ENCODE measurements at places on chromosomes 7 and 10.

GRCh38 chr7:41189866-41190265 is 513.0 kb downstream of the INHBA start:
- DNase-seq, result no peak

DNA sequence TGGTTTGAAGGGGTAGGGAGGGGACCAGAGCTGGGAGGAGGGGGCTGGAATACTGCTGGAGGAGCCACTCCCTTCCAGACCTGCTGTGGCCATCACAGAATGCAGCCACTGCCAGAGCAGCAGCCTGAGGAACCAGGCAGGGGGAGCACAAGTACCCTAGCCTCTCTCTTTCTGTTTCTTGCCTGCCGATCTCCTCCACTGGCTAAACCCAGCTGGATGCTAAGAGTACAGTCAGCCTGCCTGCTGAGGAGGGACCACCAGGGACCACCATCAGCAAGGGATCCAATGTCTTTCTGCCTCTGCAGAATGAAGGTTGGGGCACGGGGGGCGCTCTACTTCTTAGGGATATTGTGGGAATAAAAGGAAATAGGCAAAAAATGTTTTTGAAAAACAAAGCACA is 4.7 kb downstream of the BLVRA start:
- DNase-seq, result no peak

DNA sequence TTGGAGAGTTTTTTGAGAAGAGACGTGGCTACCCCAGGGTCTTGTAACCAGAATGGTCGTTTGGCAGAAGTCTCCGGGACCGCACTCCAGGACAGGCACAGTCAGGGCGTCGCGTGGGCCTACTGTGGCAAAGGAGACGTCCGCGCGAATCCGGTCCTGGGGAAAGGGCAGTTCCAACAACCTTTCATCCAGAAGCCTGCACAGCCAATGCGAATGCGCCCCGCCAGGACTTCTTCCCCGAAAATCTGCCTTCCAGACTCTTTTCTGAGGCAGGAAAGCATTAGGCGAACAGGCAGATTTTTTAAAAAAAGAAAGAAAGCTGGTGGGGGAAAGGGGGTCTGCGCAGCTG is 2.0 kb downstream of the HPSE2 start:
- DNase-seq, result no peak

GRCh38 chr7:1055491-1055955 is 11.2 kb downstream of the GPR146 start:
- no peak for DNase-seq

- no peak for DNase-seq
Observed at GRCh38 chr7:100793806-100794660, 33.3 kb downstream of the EPHB4 start.

DNA sequence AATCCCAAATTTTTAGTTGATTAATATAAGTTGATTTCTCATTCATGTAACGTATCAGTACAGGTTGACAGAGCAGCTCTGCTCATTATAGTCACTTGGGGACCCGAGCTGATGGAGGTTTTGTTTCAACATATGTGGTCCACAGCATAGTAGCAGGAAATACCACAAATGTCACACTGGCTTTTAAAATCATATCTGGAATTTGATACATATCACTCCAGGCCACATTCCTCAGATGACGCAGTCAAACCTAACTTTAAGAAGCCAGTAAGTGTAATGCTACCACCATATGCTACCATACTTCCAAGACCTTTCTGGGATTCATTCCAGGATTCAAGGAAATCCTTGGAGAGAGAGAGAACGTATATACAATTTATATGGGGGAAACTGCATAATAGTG is 156.3 kb downstream of the PHF14 start:
- no peak for DNase-seq

DNA sequence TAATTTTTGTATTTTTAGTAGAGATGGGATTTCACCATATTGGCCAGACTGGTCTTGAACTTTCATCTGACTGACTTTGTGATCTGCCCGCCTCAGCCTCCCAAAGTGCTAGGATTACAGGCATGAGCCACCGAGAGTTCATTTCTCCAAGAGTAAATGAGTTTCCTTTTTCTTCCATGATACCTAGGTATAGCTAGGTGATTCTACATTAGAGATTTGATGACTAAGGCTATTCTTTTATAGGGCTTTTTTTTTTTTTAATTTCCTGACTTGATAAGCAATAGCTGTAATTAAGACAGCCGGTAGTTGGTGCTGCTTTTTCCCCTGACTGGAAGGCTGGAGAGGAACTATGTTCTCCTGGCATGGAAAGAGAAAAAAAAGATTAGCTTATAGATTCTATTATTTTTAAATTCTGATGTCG is 3.3 kb downstream of the PTPN12 start:
- no peak for DNase-seq

DNA sequence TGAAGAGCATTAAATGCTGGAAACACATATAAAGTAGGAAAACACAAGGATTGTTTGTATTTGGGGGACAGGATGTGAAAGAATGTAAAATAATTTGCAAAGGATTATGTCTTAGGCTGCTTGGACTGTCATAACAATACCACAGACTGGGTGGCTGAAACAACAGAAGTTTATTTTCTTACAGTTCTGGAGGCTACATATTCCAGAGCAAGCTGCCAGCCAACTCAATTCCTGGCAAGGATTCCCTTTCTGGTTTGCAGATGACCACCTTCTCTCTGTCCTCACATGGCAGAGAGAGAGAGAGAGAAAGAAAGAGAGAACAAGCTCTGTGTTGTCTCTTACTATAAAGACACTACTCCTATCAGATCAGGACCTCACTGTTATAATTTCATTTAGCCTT is 8.8 kb upstream of the LAMB4 start:
- no peak for DNase-seq

GRCh38 chr7:151895008-151895630 is 18.2 kb upstream of the PRKAG2 start:
- no peak for DNase-seq

DNA sequence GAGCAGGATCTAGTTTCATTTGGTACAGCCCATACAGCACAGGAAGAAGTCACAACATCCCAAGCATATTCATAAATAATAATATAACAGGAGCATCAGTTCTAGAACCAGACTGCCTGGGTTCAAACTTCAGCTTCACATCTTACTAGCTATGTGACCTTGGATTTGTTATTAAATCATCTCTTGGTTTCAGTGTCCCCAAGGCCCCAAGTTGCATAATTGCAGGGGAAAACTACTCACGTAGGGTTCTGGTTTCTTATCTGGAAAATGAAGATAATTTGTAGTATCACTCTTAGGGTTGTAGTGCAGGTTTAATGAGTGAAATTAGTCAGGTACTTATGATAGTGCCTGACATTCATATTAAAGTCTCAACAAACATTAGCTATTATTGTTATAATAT is 5.5 kb upstream of the IQUB start:
- no peak for DNase-seq

- DNase-seq, result no peak
Observed at GRCh38 chr10:26861205-26861998, 644 bp upstream of the ABI1 start.

DNA sequence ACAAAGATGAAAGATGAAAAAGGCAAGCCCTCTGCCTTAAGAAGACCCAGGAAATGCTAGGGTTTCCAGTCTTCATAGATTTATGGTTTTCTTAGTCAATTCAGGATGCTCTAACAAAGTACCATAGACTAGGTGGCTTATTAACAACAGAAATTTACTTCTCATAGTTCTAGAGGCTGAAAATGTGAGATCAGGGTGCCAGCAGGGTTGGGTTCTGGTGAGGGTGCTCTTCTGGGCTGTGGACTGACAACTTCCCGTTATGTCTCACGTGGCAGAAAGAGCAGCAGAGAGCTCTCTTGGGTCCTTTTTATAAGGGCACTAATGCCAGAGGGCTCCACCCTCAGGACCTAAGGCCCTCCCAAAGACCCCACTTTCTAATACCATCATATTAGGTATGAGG is 23.7 kb downstream of the ELMO1 start:
- no peak for DNase-seq

DNA sequence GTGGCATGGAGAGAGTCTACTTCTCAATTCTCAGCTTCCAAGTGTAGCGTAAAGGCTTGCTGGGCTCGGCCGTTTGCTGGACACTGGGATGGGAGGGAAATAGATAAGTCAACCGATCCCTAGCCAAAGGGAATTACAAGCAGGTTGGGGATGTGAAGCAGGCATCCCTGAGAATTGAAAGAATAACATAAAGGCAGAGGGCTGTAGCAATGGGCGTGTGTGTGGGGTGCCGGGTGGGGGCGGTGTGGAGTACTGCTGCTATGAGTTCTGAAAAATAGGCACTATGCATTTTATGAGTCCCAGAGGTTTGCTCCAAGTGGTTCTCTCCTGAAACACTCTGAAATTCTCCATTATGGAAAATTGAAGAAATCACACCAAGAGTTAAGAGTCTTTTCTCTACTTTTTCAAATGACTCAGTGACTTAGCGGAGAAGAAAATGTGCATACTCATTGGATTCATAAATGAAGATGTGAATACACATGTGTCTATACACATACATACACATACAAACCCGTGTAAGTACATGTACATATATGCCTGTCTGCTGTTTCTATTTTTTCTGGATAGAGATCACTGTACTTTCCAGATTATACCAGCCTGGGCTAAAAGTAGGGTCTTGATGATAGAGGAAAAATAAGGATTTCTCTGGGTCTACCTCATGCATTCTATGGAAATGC is 65.4 kb downstream of the ADRA2A start:
- DNase-seq, result no peak

All from ureter (tissue), 1 donor.